Choroid plexus epithelial cell (primary cell): ENCODE measurements at places on chromosomes 12 and 14.

- DNase-seq: no peak
Observed at GRCh38 chr12:623172-623864, 39.9 kb downstream of the NINJ2 start.

DNA sequence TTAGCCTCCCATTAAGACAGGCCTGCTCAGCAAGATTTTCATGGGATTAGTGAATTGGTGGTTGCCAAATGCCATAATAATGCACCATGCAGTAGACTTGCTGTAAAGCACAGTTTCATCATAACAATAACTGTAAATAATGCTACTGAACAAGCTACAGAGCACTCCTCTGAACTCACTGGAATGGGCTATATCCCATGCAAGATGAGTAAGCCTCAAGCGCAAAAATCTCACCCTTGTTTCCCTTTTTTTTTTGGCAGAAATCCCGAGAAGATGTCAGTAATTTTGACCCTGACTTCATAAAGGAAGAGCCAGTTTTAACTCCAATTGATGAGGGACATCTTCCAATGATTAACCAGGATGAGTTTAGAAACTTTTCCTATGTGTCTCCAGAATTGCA is 145.9 kb upstream of the HIF1A start:
- peak; percentile 93 for DNase-seq

- DNase-seq: no peak
Observed at GRCh38 chr14:31337331-31337730, 83.0 kb downstream of the HEATR5A start.

DNA sequence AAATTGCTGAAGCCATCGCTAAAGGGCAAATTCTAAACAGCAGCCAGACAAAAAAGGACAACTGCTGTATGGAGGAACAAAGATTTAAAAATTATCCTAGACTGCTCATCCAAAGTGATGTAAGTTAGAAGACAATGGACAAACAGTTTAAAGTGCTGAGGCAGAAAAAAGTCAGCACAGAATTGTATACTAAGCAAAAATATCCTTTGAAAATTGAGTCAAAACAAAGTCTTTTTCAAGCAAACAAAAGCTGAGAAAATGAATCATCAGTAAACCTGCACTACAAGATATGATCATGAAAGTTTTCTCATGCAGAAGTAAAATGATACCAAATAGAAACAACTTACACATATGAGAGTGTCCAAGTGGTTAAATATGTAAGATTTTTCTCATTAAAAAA is 43.6 kb downstream of the EML5 start:
- DNase-seq: no peak

- DNase-seq: peak; percentile 17
Observed at GRCh38 chr12:12474931-12475795, 87.5 kb downstream of the DUSP16 start.

- DNase-seq: peak; percentile 25
Observed at GRCh38 chr12:82474798-82475184, 116.5 kb downstream of the METTL25 start.

DNA sequence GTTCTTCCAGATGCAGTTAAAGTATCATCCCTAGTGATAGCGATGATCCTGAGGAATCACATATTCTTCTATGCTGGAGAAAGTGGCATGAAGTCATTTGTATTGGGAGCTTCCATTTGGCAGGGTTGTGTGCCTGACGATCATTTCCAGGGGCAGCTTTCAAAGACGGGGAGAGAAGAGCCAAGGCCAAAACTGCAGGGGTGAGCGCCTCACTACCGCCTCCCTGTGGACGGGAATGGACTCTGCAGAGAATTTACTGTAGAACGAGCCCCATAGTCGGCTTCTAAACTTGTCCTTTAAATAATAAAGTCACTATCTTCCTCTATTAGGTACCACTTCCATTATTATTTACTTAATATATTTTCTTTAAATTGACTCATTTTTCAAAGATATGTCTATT is 555.9 kb upstream of the TMEM132C start:
- DNase-seq: no peak

DNA sequence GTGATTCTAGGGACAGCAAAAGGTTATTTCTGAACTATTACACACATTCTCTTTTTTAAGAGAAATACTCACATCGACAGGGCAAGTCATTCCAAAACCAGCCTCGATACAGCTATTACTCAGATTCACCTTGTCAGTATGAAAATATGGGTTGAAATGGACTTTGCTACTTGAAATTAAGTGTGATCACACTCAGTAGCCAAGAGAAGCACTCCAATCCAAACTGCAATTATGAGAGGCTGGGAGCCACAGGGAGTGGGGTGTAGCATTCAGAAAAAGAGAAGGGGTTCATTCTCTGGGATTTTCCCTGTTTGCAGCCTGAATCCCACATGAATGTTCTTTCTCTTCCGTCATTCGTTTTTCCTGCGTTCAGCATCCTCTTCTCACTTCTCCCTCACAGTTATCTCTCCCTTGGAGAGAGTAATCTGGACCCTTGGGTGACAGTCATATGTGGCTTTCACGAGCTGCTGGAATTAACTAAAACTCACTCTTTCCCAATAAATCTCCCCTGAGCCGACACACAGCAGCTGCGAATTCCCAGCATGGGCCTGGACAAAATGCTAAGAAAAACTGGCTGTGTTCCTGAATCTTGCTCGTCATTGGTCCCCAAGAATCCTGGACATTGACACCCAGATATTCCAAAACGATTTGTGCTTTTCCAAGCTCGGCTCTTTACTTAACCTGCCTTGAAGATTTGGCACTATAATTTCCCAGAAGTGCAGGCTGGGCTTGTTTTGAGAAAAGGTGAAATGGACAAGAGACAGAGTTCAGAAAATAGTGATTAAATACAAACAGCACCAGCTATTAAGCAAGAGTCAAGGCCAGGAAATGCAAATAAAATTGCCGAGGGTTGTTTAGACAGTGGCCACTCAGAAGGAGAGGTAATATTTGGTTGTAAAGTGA is 199.5 kb upstream of the PLEKHG7 start:
- DNase-seq: peak; percentile 15

DNA sequence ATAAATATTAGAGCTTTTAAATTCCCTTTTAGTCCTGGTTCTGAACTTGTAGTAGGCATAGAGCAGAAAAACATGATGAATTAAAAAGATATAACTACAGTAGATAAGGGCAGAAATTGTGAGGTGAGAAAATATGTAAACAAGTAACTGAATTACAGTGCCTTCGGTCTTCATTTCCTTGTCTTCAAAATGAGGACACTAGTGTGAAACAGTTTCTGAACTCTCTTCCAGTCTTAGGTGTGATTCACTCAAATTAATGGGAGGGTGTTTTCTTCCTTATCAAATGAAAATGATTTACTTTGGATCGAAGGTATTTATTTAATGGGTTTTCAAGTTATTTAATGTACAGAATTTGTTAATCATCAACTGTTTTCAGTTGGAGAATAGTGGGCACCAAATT is 1.5 kb downstream of the FGD4 start:
- DNase-seq: no peak

DNA sequence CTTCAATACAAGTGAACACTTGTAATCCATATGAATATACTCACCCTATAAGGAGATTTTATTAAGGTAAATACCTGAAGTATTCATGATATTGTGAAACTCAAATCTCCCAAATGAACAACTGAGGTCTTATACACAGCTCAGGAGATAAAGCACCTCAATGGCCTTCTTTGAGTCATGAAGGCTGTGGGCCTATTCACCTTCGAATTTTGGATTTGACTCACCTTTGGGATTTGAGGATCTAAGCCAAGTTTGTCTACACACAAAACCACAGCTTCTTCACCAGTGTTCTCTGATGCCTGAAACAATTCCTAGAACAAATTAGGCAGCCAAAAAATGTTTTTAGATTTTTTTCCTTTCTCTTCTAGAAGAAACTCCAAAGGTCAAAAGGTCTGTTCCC is 194.1 kb downstream of the NUAK1 start:
- DNase-seq: no peak

DNA sequence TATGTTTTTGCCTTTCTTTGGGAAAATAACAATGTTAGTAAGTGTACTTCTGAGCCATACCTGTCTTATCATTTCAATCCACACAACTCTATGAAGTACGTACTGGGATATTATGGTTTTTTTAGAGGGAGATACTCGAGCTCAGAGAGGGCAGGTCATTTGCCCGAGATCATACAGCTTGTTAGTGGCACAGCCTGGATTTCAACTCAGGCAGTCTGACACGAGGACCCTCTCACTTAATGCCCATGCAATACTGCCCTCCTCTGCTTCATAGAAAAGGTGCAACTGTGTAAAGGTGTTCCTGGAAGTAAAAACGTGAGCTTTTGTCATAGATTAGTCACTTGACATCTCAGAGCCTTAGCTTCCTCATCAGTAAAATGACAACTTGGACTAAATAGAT is 128.0 kb downstream of the NDUFA12 start:
- peak; percentile 51 for DNase-seq

DNA sequence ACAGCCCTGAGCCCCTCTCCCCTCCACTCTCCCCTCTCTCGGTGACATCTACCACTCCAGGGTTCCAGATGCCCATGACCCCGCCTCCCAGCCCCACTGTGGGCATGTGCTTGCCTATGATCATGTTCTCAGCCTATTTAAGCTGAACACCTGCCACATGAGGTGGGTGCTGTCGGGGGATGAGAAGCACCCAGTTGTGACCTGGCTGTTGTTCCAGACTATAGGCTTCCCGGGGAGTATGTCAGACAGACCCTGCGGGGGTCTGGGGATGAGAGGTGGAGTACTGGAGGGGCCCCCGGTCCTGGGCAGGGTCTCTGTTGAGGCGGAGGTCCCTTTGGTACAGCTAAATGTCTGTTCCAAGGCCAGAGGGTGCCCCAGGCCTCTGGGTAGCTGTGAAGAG is 6.0 kb downstream of the VSX2 start:
- DNase-seq: no peak

- no peak for DNase-seq
Observed at GRCh38 chr12:86837246-86837645, 581.1 kb upstream of the MGAT4C start.

DNA sequence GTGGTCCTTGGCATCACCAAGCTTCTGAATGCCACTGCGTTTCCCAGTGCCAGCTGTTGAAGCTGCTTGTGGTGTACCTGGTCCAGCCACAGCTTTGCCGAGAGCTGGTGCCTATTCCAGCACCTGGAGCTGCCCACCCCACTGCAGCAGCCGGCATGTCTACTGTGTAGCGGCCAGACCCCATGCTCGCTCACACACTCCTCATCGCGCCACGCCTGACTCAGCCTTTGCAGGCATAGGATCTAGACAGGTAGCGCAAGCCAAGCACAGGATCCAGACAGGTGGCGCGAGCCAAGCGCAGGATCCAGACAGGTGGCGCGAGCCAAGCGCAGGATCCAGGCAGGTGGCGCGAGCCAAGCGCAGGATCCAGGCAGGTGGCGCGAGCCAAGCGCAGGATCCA is 11.6 kb upstream of the ZNF605 start:
- no peak for DNase-seq

GRCh38 chr14:101235335-101236103 is 325.8 kb upstream of the DIO3 start:
- peak; percentile 67 for DNase-seq

DNA sequence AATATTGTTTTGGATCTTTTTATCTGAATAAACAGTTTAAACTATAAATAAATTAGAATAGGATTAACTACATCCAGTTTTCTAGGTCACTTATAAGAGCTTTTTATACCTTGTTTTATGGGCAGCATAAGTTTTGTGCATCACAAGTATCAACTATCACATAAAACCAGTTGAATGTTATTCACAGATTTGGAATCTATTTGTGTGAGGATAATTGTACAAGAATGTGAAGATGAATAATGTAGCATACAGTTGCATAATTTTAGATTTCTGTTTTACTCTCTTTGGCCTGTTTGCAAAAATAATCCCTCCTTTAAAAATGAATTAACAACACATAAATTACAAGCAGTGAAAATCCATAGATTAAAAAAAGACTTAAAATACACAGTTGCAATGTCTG is 88.8 kb downstream of the SCFD1 start:
- DNase-seq: peak; percentile 12

DNA sequence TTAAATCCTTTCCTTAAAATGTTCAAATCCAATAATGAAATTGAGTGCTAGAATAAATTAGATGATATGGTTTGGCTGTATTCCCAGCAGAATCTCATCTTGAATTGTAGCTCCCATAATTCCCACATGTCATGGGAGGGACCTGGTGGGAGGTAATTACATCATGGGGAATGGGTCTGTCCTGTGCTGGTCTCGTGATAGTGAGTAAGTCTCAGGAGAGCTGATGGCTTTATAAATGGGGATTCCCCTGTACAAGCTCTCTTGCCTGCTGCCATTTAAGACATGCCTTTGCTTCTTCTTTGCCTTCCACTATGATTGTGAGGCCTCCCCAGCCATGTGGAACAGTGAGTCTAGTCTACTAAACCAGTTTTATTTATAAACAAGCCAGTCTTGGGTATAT is 508.5 kb downstream of the ETNK1 start:
- no peak for DNase-seq

DNA sequence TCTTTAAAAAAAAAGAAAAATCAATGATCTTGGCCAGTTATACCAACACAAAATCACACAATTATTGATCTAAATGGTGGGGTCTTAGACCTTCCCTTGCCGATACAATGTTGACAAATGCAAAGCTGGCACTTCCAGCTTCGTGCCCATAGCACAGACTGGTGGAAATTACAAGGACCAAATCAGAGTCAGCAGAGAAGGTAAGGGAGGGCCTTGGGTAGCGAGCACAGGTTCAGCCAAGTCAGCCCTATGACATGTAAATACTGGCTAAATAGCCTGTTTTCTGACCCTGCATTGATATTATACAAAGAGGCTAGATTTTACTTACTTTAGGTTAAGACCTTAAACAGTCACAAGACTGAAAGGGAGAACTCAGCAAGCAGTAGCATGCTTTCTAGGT is 30.3 kb upstream of the WDR89 start:
- DNase-seq: no peak

- peak; percentile 52 for DNase-seq
Observed at GRCh38 chr14:60183741-60184140, 18.5 kb upstream of the DHRS7 start.

DNA sequence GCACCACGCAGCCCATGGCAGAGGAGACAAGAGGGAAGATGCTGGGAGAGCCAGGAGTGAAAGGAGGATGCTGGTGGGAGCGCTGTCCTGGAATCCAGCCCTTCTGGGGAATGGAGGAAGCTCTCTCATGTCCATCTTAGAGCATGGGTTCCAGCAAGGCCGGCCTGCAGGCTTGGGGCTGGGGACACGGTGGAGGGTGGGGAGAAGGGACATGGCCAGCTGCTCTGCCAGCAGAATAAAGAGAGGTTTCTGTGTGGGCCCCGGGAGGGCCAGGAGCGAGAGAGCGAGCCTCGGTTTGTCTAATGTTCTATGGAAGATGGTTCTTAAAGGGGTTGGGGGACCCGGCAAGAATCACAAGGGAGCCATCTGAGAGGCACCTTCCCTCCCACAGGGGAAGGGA is 60.2 kb downstream of the RIMBP2 start:
- no peak for DNase-seq

- peak; percentile 75 for DNase-seq
Observed at GRCh38 chr12:57146961-57147944, at the start of gene LRP1-AS. LRP1-AS (minus strand) TSS chr12:57147619.
